Activated effector memory CD4-positive, alpha-beta T cell treated with anti-CD3 and anti-CD28 coated beads, Interleukin-2, amount 50 U/mL, for 16 hours (primary cell): ENCODE measurements at places on chromosomes 16 and 17.

GRCh38 chr17:80997424-80998117, 5.9 kb downstream of the CHMP6 start:
- DNase-seq, result no peak

- no peak for DNase-seq
These were observed 58.2 kb downstream of the STX8 start for GRCh38 chr17:9517396-9517795.

GRCh38 chr17:8141045-8141444, 11.2 kb downstream of the PER1 start:
- no peak for DNase-seq

DNA sequence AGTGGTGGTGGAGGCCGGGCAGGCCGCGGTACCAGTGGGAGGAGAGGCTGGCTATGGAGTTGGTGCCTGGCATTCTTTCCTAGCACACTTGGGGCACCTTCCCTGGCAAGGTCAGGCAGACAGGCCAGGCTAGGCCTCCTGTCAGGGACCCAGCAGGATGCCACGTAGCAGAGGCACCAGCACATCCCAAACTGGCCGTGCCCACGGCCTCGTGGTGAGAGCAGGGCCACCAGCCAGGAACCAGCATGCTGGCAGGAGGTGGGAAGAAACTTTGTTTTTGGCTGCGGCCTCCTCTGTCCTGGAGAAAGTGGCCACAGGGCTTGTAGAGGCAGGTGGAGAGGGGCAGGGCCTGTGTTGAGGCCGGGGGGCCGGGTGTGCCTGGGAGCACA, 57.6 kb upstream of the CBFA2T3 start:
- DNase-seq, result no peak

DNA sequence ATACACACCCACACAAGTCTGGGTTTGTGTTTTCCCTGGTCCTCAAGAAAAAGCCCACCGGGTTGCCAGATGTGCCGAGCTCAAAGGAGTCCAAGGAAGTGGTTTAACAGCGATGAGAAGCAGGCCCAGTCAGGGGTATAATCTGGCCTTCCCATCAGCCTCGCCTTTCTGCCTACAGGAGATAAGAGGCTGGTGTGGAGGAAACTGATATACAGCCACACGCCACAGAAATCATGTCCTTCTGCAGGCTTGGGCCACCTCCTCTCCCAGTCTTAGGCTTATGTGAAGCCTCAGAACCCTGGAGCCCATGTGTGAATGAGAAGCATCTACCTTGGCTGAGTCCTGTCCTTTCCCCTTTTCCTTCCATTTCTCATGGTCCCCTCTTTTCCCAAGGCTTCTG, 43.6 kb upstream of the MMP2 start:
- no peak for DNase-seq

GRCh38 chr16:27967169-27967568, 96.3 kb downstream of the GSG1L start:
- DNase-seq, result no peak

DNA sequence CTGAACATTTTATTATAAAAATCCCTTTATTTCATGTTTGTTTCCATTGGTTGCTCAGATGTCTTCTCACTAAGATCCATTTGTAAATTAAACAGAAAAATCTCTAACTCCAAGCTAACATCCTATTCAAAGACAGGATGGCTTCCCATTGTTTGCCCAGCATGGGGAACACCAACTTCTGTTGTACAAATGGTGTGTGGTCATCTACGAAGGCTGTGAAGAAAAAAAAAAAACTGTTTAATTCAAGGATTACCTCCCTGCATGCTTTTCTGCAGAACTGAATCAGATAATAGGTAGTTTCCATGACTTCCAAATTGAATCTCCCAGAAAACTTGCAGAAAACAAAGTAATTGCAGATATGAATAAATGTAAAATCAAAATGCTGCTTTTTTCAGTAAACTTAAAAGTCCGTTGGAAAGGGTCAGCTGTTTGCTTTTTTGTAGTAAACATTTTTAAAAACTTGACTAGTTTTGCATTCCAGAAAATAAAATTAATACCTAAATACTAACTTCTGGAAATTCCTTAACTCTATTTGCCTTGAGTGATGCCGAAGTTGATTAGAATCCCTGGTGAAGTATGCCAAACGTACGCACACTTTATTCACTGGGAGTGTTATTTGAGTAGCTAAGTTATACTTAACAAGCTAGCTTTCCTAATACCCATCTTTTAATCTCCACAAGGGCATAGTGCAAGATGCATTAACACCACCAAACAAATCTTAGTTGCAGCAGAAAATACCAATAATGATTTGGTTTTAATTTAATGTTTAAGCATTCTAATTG, 7.7 kb downstream of the SALL1 start:
- no peak for DNase-seq

GRCh38 chr17:73018599-73018998, 73.9 kb downstream of the SLC39A11 start:
- no peak for DNase-seq

DNA sequence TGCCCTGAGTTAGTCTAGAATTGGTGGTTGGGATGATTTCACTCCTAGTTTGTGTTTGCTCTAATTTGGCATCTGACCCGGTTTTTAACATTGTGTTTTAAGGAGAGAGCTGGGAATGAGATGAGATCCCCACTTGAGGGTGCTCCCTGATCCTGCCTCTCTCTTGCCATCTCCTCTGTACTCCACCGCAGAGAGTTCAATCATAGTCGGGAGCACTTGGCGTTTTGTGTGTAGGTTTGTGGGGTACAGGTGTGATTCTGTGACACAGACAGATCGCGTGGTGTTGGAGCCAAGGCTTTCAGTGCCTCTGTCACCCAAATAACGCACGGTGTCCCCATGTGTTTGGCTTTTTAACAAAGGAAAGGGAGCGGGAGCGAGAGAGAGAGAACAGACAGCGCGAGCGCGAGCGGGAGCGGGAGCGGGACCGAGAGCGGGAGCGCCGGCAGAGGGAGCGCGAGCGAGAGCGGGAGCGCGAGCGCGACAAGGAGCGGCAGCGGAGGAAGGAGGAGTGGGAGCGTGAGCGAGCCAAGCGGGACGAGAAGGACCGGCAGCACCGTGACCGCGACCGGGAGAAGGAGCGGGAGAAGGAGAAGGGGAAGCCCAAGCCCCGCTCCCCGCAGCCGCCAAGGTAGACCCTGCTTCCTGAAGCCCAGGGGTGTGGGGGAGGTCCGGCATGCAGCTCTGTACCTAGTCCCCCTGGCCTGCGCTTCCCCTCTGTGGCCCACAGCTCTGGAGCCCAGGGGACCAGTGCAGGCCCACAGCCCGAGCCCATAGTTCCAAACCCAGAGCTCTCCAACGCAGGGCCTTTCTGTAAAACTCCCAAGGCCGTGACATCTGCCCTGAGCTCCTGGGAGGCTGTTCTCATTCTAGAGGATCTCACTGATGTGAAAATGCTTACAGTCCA, 27.2 kb upstream of the IL17C start:
- DNase-seq, result no peak

DNA sequence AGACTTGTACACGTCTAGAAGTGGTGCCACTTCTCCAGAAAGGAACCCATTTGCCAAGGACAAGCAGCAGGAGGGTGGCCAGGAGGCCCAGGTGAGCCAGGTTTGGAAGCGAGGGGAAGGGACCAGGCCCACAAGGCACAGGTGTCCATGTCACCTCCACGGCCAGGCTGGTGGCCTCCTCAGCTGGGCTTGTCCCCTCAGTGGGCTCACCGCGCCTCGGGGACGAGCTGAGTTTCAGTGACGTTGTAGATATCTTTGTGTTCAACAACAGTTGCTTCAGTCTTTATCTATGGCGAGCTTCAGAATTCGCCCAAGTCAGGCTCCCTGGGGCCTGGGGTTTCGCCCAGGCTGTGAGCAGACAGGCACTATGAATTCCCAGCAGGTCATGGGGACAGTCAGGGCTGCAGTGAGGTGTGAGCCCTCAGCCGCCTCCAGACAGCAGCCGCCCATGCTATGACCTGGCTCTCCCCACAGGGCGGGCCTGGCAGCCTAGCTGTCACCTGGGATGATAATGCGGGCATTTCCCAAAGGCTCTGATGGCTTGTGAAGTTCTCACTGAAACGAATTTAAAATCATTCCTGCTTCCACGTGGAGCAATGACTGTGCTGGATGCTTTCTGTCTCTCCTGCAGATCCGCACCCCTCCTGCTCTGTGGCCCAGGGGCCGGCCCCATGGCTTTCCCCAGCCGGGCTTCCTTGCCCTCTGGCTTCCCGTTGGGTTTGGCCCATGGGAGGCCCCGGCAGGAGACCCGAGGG, 89.5 kb downstream of the MRC2 start:
- no peak for DNase-seq

DNA sequence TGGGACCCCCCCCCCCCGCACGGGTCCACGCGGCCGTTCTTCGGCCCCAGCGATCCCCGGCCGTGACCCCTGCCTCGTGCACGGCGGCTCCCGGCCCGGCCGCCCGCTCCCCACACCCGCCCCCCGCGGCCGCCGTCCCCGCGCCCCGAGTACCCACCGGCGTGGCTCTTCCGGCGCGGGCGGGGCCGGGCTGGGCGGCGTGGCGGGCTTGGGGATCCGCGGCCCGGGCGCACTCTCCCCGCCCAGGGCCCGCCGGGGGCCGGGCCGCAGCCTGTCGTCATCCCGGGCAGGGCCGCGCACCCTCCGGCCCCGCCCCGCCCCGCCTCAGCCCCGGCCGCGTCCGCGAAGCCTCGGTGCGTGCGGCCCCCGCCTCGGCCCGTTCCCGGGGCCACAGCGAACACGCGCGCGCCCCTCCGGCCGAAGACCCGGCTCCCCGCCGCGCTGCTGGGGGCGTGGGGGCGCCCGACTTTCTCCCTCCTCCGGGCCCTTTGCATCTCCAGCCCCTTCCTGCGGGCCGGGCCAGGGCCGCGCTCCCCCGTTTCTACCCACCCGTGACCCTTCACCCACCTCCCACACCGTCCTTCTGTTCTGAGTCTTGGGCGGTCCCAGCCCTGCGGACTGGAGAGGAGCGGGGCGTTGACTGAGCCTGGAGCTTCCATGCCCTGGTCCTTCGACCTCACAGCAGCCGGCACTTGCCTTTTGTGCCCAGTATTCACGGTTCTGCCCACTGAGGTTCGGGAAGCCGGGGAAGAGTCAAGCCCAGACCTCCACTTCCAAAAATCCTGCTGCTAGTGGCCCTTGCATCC, 840 bp downstream of the MYO1C start:
- DNase-seq, result peak; percentile 83

DNA sequence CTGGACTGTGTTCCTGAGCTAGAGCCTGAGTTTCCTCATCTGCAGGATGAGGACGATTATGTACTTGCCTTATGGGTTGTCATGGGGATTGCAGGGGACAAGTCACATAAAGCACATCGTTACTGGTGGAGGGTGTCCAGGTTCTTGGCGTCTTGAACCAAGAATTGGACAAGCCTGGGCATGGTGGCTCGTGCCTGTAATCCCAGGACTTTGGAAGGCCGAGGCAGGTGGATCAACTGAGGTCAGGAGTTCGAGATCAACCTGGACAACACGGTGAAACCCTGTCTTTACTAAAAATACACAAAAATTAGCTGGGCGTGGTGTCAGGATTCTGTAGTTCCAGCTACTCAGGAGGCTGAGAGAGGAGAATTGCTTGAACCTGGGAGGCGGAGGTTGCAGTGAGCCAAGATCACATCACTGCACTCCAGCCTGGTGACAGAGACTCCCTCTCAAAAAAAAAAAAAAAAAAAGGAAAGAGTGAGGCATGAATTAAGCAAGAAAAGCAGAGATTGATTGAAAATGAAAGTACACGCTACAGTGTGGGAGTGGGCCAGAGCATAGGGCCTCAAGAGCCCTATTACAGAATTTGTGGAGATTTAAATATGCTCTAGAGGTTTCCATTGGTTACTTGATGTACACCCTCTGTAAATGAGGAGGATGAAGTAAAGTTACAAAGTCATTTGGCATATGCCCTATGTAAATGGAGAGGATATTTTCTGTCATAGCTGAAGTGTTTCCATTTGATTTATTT, 30.7 kb downstream of the ADGRG5 start:
- DNase-seq, result no peak

GRCh38 chr17:5775098-5775497, 190.8 kb upstream of the NLRP1 start:
- DNase-seq, result no peak

GRCh38 chr16:80517846-80518245, 22.9 kb upstream of the DYNLRB2 start:
- DNase-seq, result no peak

- no peak for DNase-seq
These were observed 17.7 kb downstream of the PLCG2 start for GRCh38 chr16:81796583-81797346.
